ENCODE measurements at places on chromosomes 7 and 10.

DNA sequence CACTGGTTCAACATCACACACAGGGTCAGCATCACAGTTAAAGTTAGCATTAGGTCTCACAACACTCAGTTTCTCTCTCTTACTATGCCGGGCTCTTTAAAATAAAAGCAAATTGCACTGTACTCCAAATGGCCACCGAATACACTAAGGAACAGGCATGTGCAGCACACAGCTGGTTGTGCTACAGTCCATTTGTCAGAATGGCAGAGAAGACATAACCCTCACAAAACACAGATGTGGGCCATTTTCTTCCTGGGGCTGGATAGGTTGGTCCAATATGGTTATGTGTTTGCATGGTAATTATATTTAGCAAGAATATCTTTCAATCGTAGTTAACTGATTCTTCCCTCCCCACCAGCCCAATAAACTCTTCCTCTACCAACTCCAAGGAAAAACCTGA, 9.0 kb downstream of the JCAD start:
- no peak for DNase-seq

DNA sequence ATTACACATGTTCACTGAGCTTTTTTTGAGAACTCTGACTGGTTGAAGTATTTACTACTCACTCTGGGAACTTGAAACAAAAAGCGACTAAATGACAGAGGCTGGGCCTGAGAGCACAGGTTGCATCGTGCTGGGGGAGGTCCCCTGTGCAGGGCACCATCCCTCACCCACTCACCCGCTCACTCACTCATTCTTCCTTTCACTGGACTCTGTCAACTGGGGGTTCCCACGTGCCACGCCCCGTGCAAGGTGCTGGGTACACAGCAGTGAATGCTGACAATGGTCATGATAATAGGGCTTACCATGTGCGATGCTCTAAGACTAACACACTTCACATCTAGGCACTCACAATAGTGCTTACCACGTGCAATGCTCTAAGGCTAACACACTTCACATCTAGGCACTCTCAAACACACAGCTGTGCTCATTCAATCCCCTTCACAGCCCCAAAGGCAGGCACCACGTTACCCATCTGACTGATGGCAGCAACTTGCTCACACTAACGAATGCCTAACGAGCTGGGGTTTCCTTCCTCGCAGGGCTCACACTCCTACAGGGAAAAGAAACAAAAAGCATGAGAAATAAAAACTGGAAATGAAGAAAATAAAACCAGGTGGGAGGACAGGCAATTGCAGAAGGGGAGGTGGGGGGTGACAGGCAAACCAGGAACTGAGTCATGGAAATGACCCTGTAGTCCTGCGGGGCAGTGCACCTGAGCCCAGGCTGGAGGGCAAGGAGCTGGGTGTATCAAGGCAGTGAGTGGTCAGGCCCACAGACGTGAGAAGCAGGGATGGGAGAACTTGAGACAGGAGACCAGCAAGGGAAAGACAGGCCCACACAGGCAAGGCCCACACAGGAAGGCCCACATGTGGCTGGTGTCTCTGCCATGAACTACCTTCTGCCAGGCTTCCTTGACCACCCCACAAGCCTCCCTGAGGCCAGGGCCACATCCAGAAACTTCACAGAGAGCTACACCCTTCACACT, 147.0 kb upstream of the FAM20C start:
- DNase-seq, result no peak

GRCh38 chr10:11322698-11323097, 288.8 kb downstream of the USP6NL start:
- no peak for DNase-seq

GRCh38 chr7:155809947-155810769, 2.1 kb downstream of the SHH start:
- no peak for DNase-seq
